ENCODE measurements at places on chromosomes 16 and 17. TPM values are rescaled to one million over a fixed set of nuclear protein-coding genes. Genes with fewer than 3 reads are reported as not detected.

The CD300E gene
- not detected for total RNA-seq

The AIPL1 gene
- total RNA-seq = 0.71 TPM

The HLF gene
- total RNA-seq = 0.60 TPM

The MYL4 gene
- total RNA-seq = not detected

The EIF5A gene
- total RNA-seq = 1,158 TPM

DNA sequence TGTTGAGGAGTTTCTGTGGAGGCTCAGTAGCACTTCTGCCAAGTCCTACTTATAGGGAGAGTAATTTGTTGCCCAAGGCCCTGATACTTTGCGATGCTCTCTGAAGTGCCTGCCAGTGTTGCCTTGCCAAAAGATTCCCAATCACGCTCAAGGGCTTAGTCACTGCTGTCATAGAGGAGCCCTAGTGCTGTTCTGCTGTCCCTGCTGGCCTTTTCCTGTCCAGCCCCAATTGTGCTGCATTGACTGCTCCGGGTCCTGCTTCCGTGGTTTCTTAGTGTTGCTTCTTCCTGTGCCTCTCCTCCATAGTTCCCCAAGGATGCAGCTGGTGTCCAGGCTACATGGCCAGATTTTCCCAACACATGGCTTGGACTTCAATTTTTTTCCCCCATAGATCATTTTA lies 13.9 kb downstream of the NUP93 start:
- DNase-seq = no peak
- H3K27me3 ChIP-seq = no peaks in the 10 kb centered on the region
- H3K4me1 ChIP-seq = peaks cover 2% of the 10 kb centered on the region
- no peak overlapping the region for H3K27ac ChIP-seq
- 0 out of 2 replicates have a peak, but pooled peaks cover 2% of the 10 kb centered on the region for H3K36me3 ChIP-seq

DNA sequence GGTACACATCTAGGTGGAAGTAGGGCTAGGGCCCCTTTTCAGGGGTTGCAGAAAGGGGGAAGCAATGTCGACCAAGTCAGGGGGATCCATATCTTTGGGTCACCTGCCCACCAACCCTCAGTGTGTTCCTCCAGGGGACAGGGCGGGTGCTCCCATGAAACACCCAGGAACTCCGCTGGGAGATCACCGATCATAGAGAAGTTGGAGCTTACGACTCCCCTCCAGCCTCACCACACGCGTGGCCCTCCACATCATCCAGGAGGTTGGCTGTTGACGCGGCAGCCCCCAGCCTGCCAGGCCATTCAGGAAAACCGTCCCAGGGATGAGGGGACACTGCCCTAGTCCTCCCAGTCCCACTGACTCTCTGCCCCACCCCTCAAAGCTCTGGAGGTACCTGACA lies 17.3 kb upstream of the MRPS23 start:
- H3K27me3 ChIP-seq = peaks cover 10% of the 10 kb centered on the region
- peaks cover 19% of the 10 kb centered on the region for H3K4me1 ChIP-seq
- DNase-seq = no peak

DNA sequence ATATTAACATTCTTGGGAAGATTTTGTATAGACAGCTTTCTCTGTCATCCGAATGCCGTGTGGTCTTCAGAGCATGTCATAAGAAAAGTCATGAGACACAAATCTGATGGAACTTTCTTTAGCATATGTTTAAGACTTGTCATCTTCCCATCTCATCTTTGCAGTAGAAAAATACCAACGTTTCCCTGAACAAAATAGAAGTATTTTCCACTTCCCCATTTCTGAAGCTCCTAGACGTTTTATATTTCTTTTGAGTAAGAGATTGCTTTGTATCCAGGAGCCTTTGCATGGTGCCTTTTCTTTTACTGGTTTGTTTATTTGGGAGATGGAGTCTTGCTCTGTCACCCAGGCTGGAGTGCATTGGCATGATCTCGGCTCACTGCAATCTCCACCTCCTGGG lies 235.1 kb downstream of the PRKCA start:
- no peak for DNase-seq
- H3K4me3 ChIP-seq = no peak overlapping the region
- H3K4me1 ChIP-seq = peaks cover 18% of the 10 kb centered on the region
